ENCODE measurements at places on chromosomes 13 and 19.

DNA sequence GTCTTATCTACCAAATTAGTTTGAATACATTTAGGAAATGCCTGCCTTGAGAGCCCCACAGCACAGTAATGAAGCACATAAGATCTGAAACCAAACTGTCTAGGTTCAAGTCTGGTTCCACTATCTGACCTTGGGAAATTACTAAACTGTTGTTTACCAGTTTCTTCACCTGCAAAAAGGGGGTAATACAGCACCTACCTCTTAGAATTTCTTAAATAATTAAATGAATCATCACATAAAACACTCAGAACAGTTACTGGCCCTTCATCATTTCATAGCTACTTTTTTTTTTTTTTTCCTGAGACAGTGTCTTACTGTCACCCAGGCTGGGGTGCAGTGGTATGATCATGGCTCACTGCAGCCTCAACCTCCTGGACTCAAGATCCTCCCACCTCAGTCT, 59.6 kb downstream of the USP12 start:
- no peak for DNase-seq

- DNase-seq, result peak; percentile 90
These were observed at the start of gene TPGS1 for GRCh38 chr19:507286-508203. Gene TPGS1, plus strand, starts transcription at chr19:507497. Its CDS starts 10 bp downstream, at chr19:507507.

GRCh38 chr13:44758630-44759383, 182.7 kb upstream of the TSC22D1 start:
- DNase-seq, result no peak

- no peak for DNase-seq
These were observed 33.3 kb downstream of the MCF2L start for GRCh38 chr13:113002206-113002912.

DNA sequence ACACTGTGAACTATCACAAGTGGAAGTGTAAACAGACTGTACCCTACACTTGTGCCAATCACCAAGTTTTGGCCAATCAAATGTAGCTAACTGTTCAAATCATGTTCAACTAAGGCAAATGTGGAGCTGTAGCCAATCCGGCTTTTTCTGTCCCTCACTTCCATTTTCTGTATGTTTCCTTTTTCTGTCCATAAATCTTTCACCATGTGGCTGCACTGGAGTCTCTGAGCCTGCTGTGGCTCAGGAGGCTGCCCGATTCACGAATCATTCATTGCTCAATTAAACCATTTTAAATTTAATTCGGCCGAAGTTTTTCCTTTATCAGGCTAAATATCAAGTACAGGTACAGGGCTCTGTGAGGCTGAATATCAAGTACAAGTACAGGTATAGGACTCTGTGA, 216.5 kb downstream of the RFC3 start:
- DNase-seq, result no peak

DNA sequence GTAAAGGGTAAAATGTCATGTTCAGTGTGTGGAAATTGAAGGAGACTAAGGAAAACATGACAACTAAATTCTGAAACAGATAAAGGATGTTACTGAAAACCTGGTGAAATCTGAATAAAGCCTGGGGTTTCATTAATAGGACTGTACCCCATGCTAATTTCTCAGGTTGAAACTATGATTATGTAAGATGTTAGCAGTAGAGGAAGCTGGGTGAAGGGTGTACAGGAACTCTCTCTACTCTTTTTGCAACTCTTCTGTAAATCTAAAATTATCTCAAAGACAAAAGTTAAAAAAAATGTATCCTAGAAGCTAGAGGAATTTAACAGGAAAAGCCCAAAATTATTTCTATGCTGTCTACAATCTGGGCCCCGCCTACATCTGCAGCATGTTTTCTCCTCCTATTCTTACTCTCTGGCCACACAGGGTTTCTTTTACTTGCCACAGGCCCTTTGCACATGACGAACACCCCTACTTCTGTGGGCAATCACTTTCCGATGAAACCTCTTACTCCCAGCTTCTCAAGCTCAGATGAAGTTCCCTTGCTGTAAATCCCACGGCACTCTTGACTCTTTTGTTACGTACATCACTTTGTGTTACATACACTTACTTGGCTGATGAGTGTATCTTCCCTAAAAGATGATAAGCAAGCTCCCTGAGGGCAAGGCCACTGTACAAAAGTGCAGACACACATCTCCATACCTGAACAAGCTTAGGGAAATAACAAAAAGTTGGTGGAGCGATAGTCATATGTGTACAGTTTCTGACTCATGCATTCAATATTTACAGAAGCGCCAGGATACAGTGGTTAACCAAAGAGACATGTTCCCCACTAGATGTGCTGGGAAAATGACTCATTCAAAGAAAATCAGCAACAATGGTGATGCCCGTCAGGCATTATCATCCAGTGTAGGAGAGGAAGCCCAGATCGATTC, 32.6 kb downstream of the RUBCNL start:
- peak; percentile 67 for DNase-seq

DNA sequence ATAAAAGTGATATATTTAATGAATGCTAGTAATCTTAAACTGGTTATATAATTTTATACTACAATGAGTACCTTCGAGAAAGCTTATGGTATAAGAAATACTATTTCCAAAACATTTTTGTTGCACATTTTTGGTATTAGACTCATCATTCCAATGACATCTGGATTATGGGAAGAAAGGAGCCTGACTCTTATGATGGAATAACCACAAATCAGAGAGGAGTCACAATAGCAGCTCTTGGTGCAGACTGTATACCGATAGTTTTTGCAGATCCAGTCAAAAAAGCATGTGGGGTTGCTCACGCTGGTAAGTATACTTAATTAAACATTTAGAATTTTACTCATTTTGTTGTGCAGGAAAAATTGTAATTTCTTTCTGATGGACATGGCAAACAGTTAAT, 3.9 kb downstream of the LACC1 start:
- no peak for DNase-seq

DNA sequence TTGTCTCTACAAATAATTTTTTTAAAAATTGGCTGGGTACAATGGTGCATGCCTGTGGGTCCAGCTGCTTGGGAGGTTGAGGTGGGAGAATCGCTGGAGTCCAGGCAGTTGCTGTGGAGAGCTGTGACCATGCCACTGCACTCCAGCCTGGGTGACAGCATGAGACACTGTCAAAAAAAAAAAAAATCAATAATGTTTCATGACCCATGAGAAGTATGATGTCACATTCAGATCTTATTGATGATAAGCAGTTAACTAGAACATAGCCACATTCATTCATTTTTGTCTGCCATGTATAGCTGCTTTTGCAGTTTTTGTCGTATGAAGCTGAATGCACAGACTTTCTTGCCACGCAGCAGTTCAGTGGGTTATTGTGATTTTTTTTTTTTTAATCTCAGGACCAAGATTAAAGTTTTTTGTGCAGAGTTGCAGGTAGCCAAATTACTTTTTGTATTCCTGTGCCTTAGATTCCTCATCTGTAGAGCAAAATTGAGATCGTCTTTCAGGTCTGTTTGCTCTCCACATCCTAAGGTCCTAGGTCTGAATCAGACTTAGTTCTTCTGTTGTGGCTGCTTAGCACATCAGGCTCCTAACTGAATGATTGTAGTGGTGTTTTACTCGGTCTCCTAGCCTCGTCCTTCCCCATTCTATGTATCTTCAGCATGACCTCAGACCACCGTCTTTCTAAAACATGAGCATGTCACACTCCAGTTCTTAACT, 145.2 kb downstream of the GGACT start:
- no peak for DNase-seq

DNA sequence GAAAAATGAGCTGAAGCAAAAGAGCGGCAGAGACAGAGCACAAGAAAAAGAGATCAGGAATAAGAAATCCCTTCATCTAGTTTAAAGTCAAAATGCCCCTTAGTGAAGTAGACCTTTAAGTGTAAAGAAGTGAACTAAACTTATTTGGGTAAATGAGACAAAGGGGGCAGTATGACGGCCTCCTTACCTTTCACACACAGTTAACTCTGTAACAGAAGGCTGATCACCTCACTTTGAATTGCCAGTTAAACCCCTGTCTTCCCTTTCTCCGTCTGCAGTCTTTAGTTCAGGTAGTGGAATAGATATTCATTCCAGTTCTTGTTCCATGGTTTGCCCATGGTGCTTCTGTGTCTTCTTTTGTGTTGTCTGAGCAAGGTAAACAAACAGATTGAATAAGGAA, 1029.8 kb downstream of the DIAPH3 start:
- no peak for DNase-seq

DNA sequence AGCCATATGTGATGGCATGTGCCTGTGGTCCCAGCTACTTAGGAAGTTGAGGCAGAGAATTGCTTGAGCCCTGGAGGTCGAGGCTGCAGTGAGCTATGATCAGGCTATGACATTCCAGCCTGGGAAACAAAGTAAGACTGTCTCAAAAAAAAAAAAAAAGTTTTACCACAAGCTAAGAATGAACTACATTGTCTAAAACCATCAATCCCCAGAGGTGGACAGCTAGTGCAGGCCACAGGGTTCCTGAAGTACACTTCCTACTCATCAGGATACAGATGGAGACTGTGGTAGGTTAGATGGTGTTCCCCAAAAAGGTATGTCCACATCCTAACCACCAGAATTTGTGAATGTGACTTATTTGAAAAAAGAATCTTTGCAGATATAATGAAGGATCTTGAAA, 63.5 kb upstream of the DOCK9 start:
- DNase-seq, result no peak

GRCh38 chr19:14023404-14024235, 4.3 kb upstream of the RLN3 start:
- DNase-seq, result no peak

- DNase-seq, result no peak
These were observed 1.4 kb upstream of the LRG1 start for GRCh38 chr19:4541114-4541805.

DNA sequence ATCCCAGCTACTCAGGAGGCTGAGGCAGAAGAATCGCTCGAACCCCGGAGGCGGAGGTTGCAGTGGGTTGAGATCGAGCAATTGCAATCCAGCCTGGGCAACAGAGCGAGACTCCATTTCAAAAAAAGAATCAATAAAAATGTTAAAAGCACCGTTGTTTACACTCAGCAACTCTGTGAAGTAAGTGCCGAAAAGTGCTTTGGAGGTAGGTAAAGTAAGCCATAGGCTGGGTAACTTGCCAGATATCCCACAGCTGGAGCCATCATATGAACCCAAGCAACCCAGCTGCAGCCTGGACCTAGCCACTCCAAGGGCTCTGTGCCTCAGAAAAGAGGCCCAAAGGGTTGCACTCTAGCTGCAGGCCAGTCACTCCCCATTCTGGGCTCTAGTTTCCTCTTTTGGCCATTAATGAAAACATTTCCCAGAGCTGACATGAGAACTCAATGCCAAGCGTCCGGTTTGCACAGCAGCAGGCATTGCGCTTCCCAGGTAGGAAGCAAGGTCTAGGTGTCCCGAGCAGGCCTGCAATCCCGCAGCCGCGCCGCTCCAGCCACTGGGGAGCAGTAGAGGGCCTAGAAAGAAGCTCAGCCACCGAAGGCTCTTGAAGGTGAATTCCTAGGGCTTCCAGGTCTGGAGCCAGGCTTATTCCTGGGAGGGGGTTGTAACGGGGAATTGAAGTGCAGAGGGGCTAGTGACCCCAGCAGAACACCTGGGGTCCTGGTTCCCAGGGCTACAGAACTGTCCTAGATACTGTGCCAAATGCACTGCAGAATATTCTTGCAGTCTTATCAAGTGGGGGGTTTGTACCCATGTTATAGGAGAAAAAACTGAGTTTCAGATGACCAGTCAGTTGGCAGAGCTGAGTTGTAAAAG, 4.1 kb upstream of the CD79A start:
- no peak for DNase-seq

DNA sequence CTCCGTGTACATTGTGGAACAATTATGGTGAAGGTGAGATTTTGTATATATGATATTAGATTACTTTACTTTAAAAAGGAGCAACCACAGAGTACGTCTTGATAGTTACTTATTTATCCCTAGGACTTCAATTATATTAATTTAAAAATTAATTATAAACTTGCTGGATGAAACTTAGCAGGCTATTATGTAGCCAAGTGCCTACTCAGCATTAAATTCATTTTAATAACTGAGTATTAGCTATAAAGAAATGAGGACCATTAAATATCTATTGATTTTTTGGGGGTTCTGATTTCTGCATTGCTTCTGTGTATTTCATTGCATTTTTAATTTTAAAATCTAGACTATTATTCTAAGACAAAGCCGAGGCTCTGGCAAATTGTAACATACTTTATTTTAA, 109.4 kb downstream of the HS6ST3 start:
- DNase-seq, result no peak

- no peak for DNase-seq
These were observed 1763.7 kb downstream of the SLITRK1 start for GRCh38 chr13:82118589-82118988.

DNA sequence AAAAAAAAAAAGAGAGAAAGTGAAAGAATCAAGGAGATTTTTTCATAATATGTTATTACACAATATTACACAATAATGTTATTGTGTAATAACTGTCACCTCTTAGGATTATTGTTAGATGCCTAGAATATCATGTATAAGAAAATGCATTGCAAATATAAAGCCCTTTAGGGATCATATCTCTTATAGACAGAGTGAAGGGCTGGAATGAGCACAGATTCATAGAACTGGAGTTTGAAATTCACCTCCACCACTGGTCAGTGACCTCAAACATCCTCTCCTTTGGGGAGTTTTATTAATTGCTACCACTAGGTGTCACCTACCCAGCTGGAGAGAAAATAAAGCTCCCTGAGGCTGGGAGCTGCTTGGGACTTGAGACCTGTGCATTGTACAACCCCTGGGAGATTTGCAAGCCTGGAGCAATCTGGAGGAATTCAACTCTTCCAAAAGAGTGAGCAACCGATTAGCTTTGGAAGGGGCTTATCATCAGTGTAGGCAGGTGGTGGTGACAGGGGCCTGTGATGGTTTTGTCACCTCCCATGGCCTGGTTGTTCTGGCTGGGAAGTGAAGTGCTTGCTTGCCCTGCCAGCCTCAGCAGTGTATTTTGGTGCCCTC, 30.3 kb upstream of the FRY start:
- peak; percentile 1 for DNase-seq

- no peak for DNase-seq
These were observed 9.2 kb downstream of the FIZ1 start for GRCh38 chr19:55590109-55590508.
